ENCODE measurements at places on chromosomes 5 and 9.
A peak's percentile ranks its signal among the peaks of the same experiment; 100 is the strongest.

DNA sequence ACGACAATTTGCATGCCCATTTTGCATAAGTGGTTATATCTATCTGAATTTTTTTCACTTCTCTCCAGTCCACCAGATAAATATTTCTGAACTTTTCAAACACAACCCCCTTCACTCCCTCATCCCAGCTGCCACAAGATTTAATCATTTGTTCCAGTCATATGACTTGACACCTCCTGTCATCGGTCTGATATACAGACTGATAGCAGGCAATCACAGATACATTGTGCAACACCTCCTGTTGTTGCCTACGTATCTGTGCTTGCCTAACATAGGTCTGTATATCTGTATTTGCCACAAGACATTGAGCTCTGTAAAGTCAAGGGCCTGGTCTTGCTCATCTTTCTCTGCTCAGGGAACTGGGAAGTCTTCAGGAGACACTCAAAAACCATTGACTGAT is 65.6 kb downstream of the GNA14 start:
- no peak for DNase-seq

DNA sequence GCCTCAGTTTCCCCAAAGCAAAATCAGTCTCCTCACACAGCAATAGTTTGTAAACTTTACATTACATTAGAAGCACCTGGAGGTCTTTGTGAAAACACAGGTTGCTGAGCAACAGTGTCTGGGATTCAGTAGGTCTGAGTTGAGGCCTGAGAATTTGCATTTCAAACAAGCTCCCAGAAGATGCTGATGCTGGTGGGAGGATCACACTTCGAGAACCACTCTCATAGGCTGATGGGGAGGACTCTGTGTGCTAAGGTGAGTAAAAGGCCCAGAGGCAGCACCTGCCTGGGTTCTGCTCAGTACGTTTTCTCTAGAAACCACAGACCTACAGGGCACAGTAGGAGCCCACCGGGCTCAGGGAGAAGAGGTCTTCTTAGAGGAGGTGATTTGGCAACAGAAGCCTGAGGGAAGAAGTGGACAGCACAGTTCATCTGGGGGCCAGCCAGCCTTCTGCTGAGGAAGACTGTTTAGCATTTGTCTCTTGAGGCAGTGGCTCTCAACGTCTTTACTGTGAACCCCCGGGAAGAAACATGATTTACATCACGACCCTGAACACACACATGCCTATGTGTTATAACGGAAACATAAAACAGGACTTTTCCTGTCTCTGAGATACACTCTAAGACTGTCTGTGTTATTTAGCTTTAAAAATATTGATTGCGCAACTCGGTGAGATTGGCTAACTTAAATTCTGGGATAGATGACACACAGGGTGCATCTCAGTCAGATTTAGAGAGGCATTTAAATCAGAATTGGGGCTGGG is 24.8 kb upstream of the DENND1A start:
- DNase-seq = no peak

- DNase-seq = no peak
Observed at GRCh38 chr9:131398204-131398603, 4.3 kb downstream of the PRRC2B start.

- no peak for DNase-seq
Observed at GRCh38 chr9:18741945-18742344, 268.0 kb downstream of the ADAMTSL1 start.

DNA sequence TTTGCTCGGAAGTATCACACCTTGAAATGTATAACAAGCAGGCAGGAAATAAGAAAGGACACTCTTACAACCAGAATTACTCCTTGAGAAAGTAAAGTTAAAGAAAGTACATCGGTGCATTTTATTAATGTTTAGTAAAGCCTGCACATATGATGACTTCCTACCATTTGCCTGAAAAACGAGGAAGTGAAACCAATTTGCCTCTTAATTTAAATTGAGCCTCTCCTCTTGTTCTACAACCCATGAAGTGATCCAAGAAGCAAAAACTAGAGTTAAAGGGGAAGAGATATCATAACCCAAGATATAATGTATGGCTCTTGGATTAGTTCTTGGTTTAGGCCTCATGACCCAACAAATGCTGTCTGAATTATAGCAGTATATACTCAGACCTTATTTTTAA is 95.6 kb downstream of the GNAQ start:
- DNase-seq = no peak

GRCh38 chr5:171711571-171711970 is 74.0 kb upstream of the SMIM23 start:
- no peak for DNase-seq

DNA sequence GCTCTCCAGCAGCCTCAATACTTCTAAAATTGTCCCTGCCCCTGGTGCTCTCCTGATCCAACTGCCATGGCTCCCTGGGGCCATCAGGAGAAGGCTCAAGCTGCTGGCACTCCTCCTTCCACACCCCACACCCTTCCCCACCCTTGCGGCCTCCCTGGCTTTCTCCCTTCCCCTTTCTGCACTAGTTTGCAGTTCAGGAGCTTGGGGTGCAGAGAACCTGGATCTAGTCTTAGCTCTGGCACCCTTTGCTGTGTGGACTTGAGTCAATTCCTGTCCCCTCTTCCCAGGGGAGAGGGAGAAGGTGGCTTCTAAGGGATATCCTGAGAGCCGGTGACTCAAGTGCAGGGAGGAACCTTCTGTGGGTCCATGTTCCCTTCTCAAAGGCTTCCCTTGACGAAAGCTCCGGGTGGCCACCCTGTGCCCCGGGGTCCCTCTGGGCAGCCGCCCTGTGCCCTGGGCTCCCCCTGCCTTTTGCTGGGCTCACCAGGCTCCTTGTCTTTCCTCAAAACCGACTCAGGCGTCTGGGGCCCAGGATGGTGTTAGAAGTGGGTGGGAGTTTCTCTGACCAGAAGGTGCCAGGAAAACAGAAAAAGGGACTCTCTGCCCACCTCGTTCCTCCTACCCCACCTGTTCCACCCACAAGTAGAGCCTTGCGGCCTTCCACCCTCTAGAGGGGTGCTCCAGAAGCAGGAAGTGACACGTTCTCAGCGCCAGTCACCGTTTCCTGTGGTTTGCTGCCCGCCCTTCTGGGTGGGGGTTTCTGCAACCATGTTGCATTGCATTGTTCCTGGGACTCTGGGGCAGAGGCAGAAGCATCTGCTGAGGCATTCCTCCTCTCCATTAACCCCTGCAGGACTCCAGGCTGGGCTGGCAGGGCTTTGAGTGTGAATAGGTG is 15.0 kb downstream of the GLIPR2 start:
- DNase-seq = no peak

DNA sequence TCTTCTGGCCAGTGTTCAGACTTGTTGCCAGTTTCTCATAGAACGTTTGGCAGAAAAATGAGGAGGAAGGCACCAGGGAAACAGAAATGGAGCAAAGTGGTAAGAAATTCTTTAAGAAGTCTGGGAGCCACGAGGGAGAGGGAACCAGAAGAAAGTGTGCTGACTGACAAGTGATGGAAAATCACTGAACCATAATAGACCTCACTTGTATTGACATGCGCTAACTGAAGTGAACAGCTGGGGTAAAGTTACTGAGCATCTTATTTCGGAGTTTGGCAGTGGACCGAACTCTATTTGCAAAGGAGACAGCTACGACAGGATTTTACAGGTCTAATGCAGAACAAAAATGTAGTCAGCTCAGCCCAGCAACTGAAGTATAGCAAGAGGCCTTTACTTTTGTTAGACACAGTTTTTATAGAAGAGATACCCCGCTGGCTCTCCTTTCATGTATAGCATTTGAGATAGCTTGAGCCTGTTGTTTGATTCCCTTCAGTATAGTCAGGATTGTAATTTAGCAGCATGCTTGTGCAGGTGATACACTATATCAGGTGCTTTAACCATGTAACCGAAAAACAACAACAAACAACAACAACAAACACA is 53.6 kb downstream of the HMHB1 start:
- DNase-seq = no peak

- no peak for DNase-seq
Observed at GRCh38 chr5:73796164-73797131, 170.5 kb downstream of the ARHGEF28 start.

DNA sequence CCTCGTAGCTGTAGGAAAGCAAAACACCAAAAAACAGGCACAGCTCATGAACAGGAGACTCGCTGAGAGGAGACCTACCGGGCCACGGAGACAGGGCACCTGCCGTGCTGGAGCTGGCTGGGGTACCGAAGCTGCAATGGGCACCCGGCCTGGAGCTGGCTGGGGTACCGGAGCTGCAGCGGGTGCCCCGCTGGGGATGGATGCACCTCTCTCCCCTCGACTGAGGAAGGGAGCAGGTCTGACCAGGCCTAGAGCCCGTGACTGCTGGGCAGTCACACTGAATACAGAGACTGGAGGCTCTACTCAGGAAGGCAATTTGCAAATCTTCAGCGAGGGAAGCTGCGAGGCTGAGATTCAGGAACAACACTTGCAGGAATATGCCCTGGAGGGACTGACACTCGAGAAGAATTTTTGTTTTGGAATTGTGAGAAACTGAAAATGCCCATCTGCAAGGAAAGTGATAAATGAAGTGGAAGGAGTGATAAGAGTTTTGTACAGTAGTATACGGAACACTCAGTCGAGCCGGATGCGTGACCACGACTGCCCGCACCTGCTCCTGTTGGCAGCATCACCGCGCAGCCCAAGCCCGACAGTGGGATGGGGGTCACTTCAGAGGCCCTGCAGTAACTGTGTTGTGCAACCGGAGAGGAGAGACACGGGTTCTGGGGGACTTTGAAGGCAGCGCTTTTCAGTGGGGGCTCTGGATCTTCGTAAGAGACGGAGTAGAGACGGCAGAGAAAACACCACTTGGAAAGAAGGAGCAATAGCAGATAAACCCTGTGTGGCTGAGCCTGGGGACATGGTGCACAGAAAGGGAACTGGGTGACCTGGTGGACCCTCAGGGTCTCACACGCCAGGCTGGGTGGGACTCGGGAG is 27.9 kb upstream of the LPCAT1 start:
- no peak for DNase-seq

GRCh38 chr5:55176176-55176818 is 3.3 kb upstream of the CDC20B start:
- DNase-seq = peak; percentile 28

DNA sequence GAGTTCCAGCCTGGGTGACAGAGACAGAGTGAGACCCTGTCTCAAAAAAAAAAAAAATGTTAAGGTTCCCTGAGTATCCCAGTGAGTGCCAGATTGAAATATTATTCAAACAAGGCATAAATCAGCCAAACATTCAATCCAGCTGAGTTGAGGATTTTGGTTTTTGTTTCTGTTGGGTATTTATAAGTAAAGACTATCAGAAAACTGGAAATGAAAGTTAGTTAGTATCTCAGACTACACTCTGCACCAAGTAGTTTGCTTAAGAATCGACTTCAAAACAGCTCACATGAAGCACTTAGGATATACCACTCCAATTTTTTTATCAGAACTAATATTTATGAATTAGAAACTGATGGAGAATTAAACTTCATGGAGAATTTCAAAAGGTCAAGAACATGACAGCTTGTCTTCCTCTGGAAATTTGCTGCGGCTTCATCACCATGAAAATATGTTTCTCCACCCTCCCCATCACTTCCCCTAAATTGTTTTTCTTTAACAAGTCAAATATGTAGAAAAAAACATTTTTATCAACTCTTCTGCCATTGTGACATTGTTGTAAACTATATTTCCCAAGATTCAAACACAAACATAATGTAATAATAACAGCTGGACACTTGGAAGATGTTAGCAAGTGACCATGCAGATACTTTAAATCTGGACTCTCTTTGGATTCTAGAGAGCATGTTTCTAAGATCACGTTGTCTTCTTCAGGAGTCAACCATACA is 110.0 kb upstream of the PTGER4 start:
- DNase-seq = no peak

DNA sequence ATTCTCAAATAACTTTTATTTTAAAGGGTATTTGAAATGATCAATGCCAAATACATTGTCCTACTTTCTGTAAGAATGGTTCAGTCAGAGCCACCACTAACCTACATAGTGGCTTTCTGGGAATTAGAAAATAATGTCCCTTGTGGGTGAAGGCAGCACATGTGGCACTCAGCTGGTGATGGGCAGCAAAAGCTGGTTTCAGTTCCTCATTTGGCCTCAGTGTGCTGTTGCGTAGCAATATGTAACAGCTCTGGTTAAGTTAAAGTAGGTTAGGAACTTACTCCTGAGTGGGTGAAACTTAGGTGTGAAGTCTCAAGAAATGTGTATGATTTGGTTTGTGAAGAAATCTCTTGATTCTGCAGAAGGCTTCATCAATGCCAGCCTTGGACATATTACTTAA is 99.6 kb upstream of the SPEF2 start:
- DNase-seq = no peak
